Effector CD4-positive, alpha-beta T cell (primary cell): ENCODE measurements at places on chromosomes 3 and 15.

DNA sequence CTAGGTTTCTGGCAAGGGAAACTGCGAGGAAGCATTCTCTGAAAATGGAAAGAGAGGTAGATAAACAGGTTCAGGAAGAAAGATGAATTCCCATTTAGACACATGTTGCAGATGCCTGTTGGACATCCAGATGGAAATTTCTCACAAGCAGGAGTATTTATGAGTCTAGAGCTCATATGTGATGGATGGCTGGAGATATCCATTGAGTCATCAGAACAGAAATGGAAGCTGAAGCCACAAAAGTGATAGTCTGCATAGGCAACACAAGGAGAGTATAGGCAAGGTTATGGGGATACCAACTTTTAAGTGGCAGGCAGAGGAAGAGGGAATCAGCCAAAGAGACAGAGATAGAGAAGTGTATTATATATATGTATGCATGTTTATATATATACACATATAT lies 6.3 kb upstream of the RAMAC start:
- DNase-seq: no peak

DNA sequence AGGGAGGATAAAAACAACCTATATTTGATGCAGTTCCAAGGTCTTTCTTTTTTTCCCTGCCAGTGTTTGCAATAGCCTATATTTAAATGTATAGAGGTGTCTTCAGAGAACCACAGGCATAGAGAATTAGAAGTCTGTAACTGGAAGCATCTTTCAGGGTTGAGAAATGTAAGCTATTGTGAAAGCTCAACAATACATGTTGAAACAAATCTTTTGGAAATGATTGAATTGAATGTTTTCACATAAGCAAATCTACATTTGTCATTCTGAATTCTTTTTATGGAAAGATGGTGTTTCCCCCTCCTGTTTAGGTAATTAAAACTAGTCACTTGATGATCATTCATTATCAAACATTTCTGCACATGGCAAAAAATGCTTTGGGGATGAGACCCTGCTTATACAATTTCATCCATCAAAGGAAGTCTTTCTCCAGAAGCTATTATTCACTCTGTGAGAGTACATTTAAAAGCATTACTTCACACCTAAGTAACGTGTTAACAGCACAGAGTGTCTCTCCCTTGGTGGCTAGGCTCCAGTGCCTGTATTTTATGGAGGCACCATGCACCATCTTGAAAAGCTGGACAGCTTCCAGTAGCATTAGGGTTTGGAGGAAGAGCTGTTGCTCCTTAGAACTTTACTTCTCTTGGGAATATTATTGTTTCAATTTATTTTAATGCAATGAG lies 406.2 kb downstream of the LSAMP start:
- no peak for DNase-seq

- no peak for DNase-seq
These were observed 4.1 kb upstream of the SFMBT1 start for GRCh38 chr3:53049987-53050386.

DNA sequence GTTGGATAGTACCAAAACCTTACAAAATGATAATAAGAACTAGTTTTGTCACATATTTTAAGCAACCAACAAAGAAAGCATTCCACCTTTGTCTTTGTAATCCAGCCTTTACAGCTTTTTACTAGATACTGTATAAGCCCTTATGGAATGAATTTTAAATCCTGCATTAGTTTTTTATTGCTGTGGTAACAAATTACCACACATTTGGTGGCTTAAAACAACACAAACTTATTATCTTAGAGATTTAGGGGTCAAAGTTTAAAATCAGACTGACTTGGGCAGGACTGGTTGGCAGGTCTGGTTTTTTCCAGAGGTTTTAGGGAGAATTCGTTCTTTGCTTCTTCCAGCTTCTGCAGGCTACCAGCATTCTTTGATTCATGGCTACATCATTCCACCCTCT lies 108.5 kb upstream of the NLGN1 start:
- DNase-seq: no peak

- DNase-seq: no peak
These were observed 30.7 kb upstream of the CLDN1 start for GRCh38 chr3:190352861-190353457.

GRCh38 chr3:140455521-140456214 lies 222.2 kb upstream of the TRIM42 start:
- no peak for DNase-seq

- no peak for DNase-seq
These were observed 31.4 kb upstream of the PLXNA1 start for GRCh38 chr3:126951561-126951960.

GRCh38 chr3:190883973-190884832 lies 21.7 kb upstream of the GMNC start:
- DNase-seq: peak; percentile 3

DNA sequence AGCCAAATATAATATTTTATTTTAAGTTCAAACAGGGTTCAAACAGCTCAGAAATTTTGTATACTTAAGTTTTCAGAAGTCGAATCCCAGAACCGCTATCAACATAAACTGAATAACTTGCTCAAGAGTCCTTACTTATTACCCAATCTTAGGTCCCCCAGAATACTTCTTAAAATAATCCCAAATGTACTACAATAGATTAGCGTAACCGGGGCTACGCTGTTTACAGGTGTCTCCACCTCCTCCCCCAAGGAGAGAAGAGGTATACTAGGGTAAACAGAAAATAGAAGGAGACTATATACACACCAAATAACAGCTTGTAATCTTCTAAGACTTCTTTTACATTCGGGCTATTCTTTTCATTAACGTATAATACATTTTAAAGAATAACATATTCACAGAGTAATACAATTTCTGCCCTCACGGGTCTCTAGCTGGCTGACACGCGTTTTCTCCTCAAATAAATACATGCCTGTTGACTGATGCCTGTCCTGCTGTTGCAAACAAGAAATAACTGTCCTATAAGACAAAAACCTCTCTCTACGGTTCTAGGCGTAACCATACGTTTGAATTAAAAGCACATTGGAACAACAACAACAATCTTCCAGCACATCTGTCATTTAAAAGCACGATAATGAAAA lies 1.3 kb downstream of the DENND4A start:
- no peak for DNase-seq

DNA sequence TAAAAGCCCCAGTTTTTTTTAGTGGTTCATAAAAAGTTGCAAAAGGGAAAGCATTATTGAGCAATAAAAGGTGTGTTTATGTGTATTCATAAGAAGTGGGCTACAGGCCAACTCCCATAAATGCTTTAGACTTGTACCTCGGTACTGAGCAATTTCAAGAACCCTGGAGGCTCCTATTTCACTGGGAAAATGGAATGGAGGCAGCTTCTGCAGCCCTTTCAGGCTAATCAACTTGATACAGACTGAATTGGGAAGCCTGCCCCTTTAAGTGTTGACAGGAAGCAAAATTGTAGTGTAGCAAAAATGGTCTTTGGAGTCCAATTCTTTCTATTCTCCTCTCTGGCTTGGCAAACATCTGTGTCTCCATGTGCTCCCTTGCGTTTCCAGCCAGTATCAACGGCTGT lies 118.8 kb downstream of the ECT2 start:
- DNase-seq: no peak

DNA sequence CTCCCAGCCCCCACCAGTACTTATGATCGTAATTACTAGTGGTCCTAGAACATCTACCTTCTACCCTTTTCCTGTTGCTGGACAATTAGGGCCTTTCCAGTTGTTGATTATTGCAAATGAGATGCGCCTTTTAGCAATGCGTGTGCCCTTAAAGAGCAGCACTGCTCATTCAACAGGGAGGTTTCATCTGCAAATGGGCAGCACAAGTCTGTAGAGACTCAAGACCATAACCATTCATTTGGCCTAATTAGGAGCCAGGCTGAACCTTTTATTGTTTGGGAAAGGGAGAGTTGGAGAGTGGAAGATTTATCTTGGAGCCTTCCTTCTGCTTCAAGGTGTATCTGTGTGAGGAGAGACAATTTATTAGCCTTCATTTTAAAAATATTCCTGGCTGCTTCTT lies 42.3 kb downstream of the BOC start:
- no peak for DNase-seq

DNA sequence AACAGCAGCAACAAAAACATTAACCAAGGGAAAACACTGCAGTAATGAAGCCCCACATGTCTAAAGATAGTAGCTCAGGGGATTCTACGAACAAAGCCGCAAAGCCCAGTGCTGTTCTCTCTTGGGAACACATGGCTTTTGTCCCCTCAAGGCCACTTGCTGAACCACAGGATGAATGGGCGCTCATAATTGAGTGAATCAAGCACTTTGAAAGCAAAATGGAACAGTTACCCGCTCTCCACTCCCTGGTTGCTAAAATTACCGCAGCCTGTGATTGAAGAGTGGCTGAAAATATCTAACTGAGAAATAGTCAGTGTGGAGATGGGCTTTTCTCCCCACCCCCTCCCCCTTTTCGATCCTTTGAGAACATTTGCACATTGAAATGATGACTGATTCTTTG lies 39.6 kb downstream of the RASGRF1 start:
- no peak for DNase-seq
